Adrenal gland (tissue), 19 donors: ENCODE measurements at places on chromosomes 5 and 9. TPM values are rescaled to one million over a fixed set of nuclear protein-coding genes. Genes with fewer than 3 reads are reported as not detected.

DNA sequence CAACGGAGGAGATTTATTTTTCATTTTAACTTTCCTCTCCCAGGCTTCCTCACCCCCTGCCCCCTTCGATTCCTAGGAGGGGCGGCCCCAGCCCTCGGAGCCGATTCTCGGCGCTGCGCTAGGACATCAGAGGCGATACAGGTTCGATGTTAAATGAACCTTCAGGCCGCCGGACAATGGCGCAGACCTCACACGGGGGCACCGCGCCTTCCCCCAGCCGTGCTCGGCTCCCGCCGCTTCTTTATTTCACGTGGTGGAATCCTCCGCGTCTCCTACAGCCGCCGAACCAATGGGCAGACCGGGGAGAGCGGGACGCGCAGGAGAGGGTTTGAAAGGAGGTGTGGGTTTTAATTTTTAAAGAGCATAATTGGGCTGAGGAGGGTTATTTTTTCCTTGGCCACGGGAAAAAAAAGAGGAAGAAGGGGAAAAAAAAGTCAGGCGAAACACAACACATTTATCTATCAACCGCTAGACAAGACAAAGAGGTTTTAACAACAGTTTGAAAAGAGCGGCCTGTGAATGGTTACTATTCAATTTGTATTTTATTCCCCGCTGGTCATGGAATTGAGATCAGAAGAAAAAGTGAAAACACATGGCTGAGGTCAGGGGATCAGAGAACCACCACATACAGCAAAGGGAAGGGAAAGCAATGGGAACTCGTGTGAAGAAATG lies 126.8 kb downstream of the TMEM174 start:
- no peak for DNase-seq
- H3K27ac ChIP-seq, result no peak overlapping the region
- no peaks in the 10 kb centered on the region for H3K36me3 ChIP-seq
- H3K27me3 ChIP-seq, result peaks cover 83% of the 10 kb centered on the region

The SOWAHA gene
- not detected for total RNA-seq

GRCh38 chr5:144028058-144028457 lies 142.4 kb downstream of the YIPF5 start:
- H3K27me3 ChIP-seq, result no peaks in the 10 kb centered on the region
- H3K4me1 ChIP-seq, result no peaks in the 10 kb centered on the region
- H3K4me3 ChIP-seq, result no peak overlapping the region
- H3K27ac ChIP-seq, result no peak overlapping the region
- no peak for DNase-seq
- no peaks in the 10 kb centered on the region for H3K36me3 ChIP-seq

DNA sequence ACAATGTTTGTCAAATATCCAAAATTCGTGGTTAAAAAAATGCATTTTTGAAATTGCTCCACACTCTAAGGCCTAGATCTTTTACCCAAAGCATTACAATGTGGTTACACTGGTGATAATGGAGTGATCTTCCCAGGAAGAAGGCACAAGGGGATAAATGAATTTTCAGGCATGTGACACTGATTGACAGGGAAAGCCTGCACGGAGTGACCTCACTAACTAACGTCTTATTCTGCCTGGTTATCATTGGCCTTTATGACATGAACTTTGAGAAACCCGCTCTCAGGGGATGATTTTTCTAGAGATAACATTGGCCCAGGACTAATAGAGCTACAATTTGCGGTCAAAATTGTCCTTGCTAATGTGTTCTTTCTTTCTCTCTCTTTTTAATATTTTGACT lies 137.6 kb downstream of the PRKACG start:
- no peaks in the 10 kb centered on the region for H3K27me3 ChIP-seq
- no peak for DNase-seq
- no peak overlapping the region for H3K27ac ChIP-seq

The STK10 gene
- total RNA-seq, result 6.6 TPM

- H3K27ac ChIP-seq, result no peak overlapping the region
- no peak overlapping the region for H3K4me3 ChIP-seq
- no peaks in the 10 kb centered on the region for H3K36me3 ChIP-seq
- no peaks in the 10 kb centered on the region for H3K27me3 ChIP-seq
- no peaks in the 10 kb centered on the region for H3K4me1 ChIP-seq
Measured at GRCh38 chr5:167835146-167835545, 456.3 kb upstream of the WWC1 start.

The ABL1 gene
- 64.7 TPM for total RNA-seq

DNA sequence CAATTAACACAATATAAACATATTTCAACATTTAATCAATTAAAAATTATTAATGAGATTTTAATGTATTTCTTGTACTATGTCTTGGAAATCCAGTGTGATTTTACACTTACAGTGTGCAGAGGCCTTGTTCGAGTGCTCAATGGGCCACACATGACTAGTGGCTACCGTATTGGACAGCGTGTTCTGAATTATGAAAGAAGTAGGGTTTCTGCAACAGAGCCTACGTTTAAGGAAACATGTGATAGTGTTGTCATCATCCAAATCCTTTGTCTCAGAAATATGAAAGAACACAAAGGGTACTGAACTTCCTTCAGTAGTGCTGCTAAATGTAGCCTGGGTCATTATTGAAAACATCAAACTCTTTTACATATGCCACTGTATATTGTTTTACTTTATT lies 29.5 kb downstream of the NPR3 start:
- H3K27me3 ChIP-seq, result no peaks in the 10 kb centered on the region
- no peak overlapping the region for H3K27ac ChIP-seq
- no peaks in the 10 kb centered on the region for H3K36me3 ChIP-seq
- no peak overlapping the region for H3K4me3 ChIP-seq

DNA sequence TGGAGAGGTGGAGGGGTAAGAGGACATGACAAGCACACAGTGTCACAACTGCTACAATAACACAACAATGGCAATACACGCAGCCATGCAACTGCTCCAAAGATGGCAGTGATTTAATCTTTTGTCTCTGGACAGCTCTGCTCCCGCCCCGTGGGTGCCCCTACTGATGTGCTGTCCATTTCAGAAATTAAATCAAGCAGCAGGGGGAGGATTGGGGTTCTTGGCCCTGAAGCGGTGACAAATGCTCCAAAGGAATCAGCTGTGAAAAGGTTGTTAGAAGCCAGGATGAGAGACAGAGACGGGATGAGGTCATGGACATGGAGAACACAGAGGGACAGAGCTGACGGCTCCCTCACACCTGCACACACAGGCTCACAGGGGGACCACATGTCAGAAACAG lies 22.6 kb downstream of the CNTFR start:
- no peak for DNase-seq
- no peaks in the 10 kb centered on the region for H3K27me3 ChIP-seq
- H3K4me3 ChIP-seq, result no peak overlapping the region
- H3K4me1 ChIP-seq, result no peaks in the 10 kb centered on the region

GRCh38 chr9:133917375-133917774 lies 74.7 kb downstream of the VAV2 start:
- H3K36me3 ChIP-seq, result no peaks in the 10 kb centered on the region
- H3K27ac ChIP-seq, result no peak overlapping the region
- H3K4me1 ChIP-seq, result no peaks in the 10 kb centered on the region
- no peak overlapping the region for H3K4me3 ChIP-seq
- no peaks in the 10 kb centered on the region for H3K27me3 ChIP-seq

The NUTM2F gene
- not detected for total RNA-seq

DNA sequence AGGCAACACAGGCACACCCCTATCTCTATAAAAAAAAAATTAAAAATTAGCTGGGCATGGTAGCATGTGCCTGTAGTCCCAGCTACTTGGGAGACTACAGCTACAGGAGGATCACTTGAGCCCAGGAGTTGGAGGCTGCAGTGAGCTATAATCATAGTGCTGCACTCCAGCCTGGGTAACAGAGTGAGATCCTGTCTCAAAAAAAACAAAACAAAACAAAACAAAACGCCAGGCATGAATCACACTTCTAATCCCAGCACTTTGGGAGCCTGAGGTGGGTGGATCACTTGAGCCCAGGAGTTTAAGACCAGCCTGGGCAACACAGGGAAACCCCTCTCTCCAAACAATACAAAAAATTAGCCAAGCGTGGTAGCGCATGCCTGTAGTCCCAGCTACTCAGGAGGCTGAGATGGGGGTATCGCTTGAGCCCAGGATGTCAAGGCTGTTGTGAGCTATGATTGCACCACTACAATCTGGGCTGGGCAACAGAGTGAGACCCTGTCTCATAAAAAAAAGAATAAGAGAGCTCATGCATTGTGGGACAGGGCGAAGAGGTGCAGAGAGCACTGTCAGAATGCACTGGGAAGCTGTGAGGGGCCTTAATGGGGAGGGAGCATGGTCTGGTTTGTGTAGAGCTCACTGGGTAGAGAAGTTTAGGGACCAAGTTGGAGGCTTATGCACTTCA lies 8.4 kb upstream of the SAP30L start:
- H3K36me3 ChIP-seq, result no peaks in the 10 kb centered on the region
- H3K27ac ChIP-seq, result no peak overlapping the region
- H3K4me1 ChIP-seq, result no peaks in the 10 kb centered on the region
- H3K27me3 ChIP-seq, result no peaks in the 10 kb centered on the region
- H3K4me3 ChIP-seq, result no peak overlapping the region
- DNase-seq, result no peak

- H3K4me1 ChIP-seq, result no peaks in the 10 kb centered on the region
- H3K36me3 ChIP-seq, result no peaks in the 10 kb centered on the region
- DNase-seq, result no peak
- H3K4me3 ChIP-seq, result no peak overlapping the region
- no peaks in the 10 kb centered on the region for H3K27me3 ChIP-seq
Measured at GRCh38 chr9:10003047-10003446, 609.8 kb downstream of the PTPRD start.

- no peaks in the 10 kb centered on the region for H3K27me3 ChIP-seq
- no peaks in the 10 kb centered on the region for H3K4me1 ChIP-seq
- peaks cover 4% of the 10 kb centered on the region for H3K36me3 ChIP-seq
Measured at GRCh38 chr9:9286001-9286400, 1326.8 kb downstream of the PTPRD start.

GRCh38 chr5:76606701-76607100 lies 16.5 kb downstream of the F2RL2 start:
- no peaks in the 10 kb centered on the region for H3K4me1 ChIP-seq
- no peak overlapping the region for H3K4me3 ChIP-seq
- H3K27me3 ChIP-seq, result no peaks in the 10 kb centered on the region
- DNase-seq, result no peak
- H3K27ac ChIP-seq, result no peak overlapping the region
- no peaks in the 10 kb centered on the region for H3K36me3 ChIP-seq

The ZNF483 gene
- 17.5 TPM for total RNA-seq

GRCh38 chr5:80655231-80655774 lies 520 bp upstream of the DHFR start:
- DNase-seq, result no peak
- peaks cover 33% of the 10 kb centered on the region for H3K36me3 ChIP-seq
- peak overlapping the region; percentile 98 for H3K4me3 ChIP-seq
- H3K4me1 ChIP-seq, result peaks cover 20% of the 10 kb centered on the region

GRCh38 chr5:60577116-60577515 lies 122.8 kb downstream of the DEPDC1B start:
- H3K4me1 ChIP-seq, result no peaks in the 10 kb centered on the region
- H3K27ac ChIP-seq, result no peak overlapping the region
- no peaks in the 10 kb centered on the region for H3K27me3 ChIP-seq
- no peaks in the 10 kb centered on the region for H3K36me3 ChIP-seq

The ARHGEF39 gene
- total RNA-seq, result 0.78 TPM

DNA sequence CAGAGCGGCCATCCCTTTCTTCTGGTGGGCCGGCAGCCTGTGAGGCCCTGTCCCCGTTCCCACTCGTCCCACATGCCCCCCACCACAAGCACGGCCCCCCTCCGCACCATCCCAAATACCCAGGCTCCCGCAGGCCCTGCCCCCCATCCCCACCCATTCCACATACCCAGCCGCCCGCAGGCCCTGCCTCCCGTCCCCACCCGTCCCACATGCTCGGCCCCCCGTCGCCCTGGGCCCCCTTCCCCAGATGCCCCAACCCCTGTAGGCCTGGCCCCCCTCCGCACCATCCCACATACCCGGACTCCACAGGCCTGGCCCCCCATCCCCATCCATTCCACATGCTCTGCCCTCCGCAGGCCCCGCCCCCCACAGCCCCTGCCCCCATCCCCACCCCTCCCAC lies 11.5 kb downstream of the SLC6A19 start:
- no peaks in the 10 kb centered on the region for H3K4me1 ChIP-seq
- H3K36me3 ChIP-seq, result no peaks in the 10 kb centered on the region
- no peak overlapping the region for H3K27ac ChIP-seq
- H3K27me3 ChIP-seq, result no peaks in the 10 kb centered on the region

The CD72 gene
- 0.69 TPM for total RNA-seq

DNA sequence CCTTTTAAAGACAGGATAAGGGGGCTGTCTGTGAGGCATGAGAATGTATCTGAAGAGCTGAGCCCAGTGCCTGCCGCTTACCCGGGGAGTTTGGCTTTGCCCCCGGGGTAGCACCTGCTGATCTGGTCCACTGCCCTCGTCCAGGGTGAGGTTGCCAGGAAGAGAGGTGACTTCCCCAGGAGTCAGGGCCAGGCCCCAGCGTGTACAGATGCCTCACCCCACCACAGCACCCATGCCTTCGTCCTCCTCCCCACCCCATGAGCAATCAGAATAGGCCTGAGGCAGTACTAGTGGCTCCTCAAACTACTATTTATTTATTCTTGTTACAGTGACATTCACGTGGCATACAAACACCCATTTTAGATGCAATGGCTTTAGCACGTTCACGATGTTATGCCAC lies 15.7 kb upstream of the AIF1L start:
- no peak for DNase-seq
- H3K4me1 ChIP-seq, result no peaks in the 10 kb centered on the region
- H3K27ac ChIP-seq, result no peak overlapping the region
- H3K4me3 ChIP-seq, result no peak overlapping the region
- no peaks in the 10 kb centered on the region for H3K36me3 ChIP-seq
